ENCODE measurements at places on chromosomes 5 and 9. TPM values are rescaled to one million over a fixed set of nuclear protein-coding genes. Genes with fewer than 3 reads are reported as not detected.

DNA sequence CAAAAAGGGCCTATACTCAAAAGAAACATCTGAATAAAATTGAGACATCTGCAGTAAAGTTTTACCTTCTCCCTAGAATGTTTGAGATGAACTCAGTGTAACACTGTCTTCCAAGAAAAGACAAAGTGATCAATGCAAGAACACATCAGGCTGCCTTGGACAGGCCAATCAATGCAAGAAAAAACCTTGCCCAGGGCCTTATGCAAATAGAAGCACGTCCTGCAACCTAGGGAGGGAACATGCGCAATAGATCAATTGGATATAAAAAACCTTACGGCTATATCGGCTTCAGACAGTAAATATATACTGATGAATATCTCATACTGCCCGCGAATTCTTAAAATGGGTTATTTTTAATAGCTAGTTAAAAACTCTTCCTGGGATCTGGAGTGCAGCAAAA lies 66.4 kb upstream of the POU5F2 start:
- peak; percentile 52 for ATAC-seq

DNA sequence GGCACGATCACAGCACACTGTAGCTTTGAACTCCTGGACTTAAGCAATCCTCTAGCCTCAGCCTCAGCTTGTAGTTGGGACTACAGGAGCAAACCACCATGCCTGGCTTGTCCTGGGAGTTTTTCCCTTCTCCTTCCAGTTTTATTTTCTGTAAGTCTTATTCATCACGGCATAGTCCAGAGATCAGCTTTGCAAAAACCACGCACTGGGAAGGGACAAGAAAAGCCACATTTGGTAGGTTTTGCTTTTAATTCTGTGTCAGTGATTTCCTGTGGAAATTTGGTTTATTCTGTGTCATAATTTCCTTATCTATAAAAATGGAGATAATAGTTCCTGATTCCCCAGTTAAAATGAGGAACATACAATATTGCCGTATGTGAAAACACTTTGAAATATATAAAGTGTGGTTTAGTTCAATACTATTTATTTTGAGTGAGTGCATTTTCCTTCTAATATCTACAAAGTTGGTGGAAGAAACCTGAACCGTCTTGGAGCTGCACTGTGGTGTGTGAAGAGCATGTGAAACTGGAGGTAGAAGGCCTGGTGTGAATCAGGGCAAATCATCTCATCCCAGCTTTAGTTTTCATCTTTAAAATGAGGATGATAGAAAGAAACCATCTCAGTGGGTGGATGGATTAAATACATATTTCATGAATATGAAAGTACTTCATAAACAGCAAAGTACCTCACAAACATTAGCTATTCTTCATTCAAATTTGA lies 92.8 kb upstream of the ELL2 start:
- ATAC-seq = no peak

- ATAC-seq = no peak
Observed at GRCh38 chr5:14739538-14739937, 75.0 kb downstream of the OTULIN start.

DNA sequence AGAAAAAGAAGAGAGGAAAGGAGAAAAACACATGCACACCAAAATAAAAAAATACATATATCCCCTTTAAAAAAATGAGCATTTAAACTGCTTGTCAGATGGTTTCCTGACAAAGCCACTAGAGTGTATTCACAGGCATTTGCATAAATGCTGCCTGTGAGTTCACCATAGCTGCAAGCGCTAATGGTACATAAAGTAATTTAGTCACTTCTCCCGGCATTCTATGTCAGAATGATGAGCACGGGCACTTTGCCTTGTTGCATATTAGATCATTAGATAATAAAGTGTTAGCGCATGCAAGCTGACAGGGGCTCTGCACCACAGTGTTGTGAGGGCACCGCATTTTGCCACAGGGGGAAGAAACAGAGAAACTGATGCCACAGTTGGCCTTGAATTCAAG lies 280.6 kb downstream of the EBF1 start:
- peak; percentile 87 for ATAC-seq

DNA sequence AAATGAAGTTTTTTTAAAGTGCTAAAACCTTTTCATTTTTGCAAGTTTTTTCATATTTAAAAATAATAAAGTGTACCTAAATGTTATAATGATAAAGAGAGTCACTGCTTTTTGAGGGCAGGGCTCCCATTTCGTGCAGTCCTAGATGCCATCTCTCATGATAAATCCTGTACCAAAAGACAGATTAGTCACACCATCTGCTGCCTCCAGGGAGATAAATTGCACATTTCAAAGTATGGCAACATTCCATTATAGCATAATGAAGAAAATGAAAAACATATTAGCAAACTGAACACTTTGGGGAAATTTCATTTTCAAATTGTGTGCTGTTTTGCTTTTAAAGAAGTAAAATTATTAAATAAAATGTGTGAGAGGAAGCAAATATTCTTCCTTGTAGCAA lies 257.2 kb downstream of the KIAA0825 start:
- ATAC-seq = no peak

The LCN12 gene
- 1.7 TPM for total RNA-seq

DNA sequence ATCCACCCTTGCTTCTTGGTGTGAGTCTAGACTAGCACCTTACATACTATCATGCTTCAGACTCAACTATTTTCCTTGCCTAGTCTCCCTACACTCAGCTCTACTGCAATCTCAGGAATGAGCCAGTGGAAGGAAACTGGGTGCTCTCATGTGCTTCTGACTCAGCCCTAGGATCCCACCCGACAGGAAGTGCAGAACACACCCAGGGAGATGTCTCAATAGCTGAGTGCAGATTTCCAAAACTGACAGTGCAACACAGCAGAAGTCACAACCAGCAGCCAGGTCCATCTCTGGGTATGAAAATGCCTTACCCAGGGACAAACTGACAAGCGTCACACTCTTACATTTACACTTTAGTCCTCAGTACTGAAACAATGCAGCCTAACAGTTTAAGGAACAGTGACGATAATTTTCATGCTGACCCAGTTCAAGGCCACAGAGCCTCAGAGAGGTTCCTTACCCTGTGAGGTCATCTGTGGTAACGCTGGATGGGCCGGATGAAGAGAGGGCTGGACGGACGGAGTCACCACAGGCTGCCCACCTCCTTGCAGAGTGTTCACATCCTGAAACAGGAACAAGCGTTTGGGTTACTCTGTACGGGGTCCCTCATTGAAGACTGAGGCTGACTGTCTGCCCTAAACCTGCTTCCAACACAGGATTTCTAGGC lies 33.0 kb downstream of the FKBP15 start:
- ATAC-seq = no peak

- ATAC-seq = peak; percentile 75
Observed at GRCh38 chr9:73149371-73150067, 2.1 kb upstream of the ANXA1 start.

DNA sequence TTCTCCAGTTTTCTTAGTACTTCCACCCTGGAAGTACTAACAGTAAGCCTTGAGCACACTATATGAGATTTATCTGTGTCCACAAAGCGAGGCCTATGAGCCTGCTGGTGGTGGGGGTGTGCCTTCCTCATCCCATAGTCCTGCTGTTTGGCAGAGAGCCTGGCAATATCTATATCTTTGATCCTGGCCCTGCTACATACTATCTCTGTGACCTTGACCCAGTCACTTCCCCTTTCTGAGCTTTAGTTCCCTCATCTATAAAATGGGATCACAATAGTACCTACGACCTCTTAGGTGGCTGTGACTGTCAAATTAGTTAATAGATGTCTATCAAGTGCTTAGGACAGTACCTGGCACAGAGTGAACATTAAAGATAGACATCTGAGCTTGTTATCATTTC lies 114.6 kb upstream of the SAP30L start:
- ATAC-seq = no peak

DNA sequence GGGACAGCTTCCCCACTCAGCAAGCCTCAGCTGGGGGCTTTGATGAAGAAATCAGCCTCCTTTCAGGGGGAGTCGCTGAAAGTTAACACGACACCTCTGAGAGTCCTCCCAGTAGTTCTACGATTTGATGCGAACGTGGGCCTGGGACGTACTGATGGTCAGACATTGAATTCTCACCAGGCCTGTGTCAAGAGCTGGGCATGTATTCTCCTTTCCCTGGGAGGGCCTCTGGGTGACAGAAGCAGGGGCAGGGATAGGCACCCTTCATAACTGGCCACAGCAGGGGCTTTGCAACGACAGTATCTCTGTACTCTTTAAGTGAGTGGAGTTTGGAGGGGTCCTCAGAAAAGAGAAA lies 15.6 kb upstream of the COL5A1 start:
- ATAC-seq = no peak

GRCh38 chr5:45648744-45649143 lies 47.4 kb downstream of the HCN1 start:
- no peak for ATAC-seq
